A549 (cell line): ENCODE measurements at places on chromosomes 6 and 20. TPM values are rescaled to one million over a fixed set of nuclear protein-coding genes. Genes with fewer than 3 reads are reported as not detected.

DNA sequence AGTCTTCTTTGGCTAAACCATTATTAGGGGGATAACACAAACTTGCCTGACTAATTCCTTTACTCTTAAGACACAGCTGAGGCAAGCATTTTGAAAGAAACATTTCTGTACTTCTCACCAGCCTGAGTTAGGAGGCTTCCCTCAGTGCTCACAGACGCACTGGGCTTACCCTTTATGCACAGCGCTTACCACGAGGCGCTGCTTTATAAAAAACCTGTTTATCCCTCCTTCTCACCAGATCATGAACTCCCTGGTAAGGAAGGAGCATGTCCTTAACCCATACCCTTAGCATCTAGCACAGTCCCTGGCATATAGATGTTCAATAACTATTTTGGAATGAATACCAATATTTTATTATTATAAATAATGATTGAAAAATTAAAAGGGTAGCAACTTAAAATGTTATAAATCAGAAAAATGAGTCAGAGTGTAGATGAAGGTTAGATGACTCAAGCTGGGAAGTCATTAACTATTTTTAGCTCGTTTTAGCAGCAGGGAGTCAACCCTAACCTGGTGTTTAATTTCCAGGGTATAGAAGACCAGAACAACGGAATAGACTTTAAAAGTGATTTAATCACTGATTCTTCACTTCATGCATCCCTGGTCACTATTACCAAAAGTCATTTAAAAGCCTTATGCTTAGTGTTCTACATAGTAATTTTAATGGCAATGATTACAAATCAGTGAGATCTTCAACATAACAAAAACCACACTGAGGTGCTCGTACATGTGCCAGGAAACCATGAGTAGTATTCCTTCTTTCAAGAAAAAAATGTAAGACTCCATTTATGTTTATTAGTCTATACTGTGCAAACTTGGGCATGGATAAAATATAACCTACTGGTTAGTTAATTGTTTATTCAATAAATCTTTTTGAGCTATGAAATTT lies 4.1 kb upstream of the TPD52L1 start:
- no peak for DNase-seq

GRCh38 chr6:131741688-131742393 lies 31.0 kb upstream of the CTAGE9 start:
- DNase-seq: no peak

- DNase-seq: no peak
Measured at GRCh38 chr20:4603724-4604123, 118.0 kb upstream of the PRND start.

DNA sequence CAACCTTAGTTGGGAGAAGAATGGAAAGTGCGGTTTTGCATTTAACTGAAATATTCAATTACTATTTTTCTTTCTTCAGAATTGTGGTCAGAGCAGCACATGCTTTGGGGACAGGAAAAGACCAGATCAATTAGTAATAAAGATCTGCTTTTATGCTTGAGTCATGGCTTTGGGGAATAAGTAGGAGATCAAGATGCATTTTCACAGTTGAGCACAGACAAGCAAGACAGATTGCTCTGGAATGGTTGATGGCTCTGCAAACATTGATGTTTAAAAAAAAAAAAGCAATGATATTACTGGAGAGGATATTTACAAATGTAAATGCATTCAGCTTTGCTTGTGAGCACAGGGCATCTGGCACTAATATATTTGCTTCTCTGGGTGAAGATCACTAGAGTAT lies 224.4 kb upstream of the SASH1 start:
- no peak for DNase-seq

DNA sequence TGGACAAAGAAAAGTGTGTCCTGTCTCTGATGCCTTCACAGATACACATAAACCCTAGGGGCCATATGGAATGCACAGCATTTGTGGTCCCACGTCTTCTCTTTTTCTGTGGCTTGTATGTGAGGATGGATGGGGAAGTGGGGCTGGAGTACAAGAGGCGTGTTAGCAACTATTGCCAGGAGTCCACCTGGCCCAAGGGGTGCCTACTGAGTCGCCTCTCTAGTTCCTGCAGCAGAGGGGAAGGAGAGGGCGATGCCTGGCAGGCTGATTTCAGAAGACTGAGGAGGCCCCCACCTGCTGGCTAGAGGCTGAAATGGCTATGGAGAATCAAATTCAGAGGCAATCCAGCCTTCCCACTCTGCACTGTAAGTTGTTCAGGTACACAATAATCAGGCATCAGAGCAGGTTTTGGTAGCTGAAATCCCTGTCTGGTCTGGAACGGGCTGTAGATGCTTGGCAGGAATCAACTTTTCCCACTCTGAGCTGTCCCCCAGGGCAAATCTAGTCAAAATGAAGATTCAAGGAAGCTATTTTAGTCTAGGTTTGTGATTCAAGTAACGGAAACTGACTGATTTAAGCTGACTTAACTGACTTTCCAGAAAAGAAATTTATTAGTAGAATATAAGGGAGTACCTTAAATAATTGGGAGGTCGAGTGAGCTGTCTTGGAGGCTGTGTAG lies 14.9 kb upstream of the PPARD start:
- peak; percentile 63 for DNase-seq

GRCh38 chr6:28161410-28162079 lies 19.9 kb downstream of the ZKSCAN8 start:
- DNase-seq: peak; percentile 44

The GTSF1L gene
- polyA plus RNA-seq: not detected in 3 replicates

The SLC22A2 gene
- polyA plus RNA-seq: 0.04 TPM in 1 of 3 replicates, not detected in the others

The ELOVL4 gene
- polyA plus RNA-seq: 0.83 to 1.1 TPM (median 1.1 TPM) in 3 replicates

The FOXQ1 gene
- polyA plus RNA-seq: 3.1 to 3.6 TPM (median 3.6 TPM) in 3 replicates
